ENCODE measurements at places on chromosomes 6 and 20. TPM values are rescaled to one million over a fixed set of nuclear protein-coding genes. Genes with fewer than 3 reads are reported as not detected.

The CGA gene
- not detected for polyA plus RNA-seq

GRCh38 chr6:39055661-39056060, 7.1 kb downstream of the GLP1R start:
- no peaks in the 10 kb centered on the region for H3K36me3 ChIP-seq
- DNase-seq: no peak
- peaks cover 4% of the 10 kb centered on the region for H3K27me3 ChIP-seq
- H3K4me1 ChIP-seq: no peaks in the 10 kb centered on the region
- no peak overlapping the region for H3K4me3 ChIP-seq
- no peak overlapping the region for H3K27ac ChIP-seq

The CRISP2 gene
- polyA plus RNA-seq: not detected

The RNF144B gene
- polyA plus RNA-seq: 3.0 TPM

- no peak overlapping the region for H3K4me3 ChIP-seq
- H3K36me3 ChIP-seq: no peaks in the 10 kb centered on the region
- peaks cover 28% of the 10 kb centered on the region for H3K27me3 ChIP-seq
- DNase-seq: no peak
- H3K27ac ChIP-seq: no peak overlapping the region
- H3K4me1 ChIP-seq: peaks cover 4% of the 10 kb centered on the region
These were observed 995 bp downstream of the RSPO4 start for GRCh38 chr20:1001116-1001515.

- no peak overlapping the region for H3K4me3 ChIP-seq
- peaks cover 5% of the 10 kb centered on the region for H3K4me1 ChIP-seq
- no peaks in the 10 kb centered on the region for H3K36me3 ChIP-seq
- peak overlapping the region; percentile 87 for H3K27ac ChIP-seq
- no peaks in the 10 kb centered on the region for H3K27me3 ChIP-seq
These were observed 102.7 kb downstream of the FIG4 start for GRCh38 chr6:109793792-109794191.

DNA sequence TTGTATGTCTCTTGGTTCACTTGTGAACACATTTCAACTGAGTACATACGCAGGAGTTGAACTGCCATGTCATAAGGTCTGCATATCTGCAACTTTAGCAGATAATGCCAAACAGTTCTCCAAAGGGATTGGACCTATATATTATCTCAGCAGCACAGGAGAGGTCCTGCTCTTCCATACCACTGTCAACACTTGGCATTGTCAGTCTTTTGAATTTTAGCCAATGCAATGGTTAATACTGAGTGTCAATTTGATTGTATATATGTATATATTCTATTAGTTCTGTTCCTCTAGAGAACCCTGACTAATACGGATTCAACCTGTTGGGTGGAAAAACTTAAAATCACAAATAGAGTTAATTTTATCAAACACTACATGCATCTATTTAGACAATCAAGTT, 26.1 kb upstream of the ARHGAP18 start:
- no peaks in the 10 kb centered on the region for H3K36me3 ChIP-seq
- H3K4me3 ChIP-seq: no peak overlapping the region
- DNase-seq: no peak
- H3K27me3 ChIP-seq: no peaks in the 10 kb centered on the region
- no peak overlapping the region for H3K27ac ChIP-seq

DNA sequence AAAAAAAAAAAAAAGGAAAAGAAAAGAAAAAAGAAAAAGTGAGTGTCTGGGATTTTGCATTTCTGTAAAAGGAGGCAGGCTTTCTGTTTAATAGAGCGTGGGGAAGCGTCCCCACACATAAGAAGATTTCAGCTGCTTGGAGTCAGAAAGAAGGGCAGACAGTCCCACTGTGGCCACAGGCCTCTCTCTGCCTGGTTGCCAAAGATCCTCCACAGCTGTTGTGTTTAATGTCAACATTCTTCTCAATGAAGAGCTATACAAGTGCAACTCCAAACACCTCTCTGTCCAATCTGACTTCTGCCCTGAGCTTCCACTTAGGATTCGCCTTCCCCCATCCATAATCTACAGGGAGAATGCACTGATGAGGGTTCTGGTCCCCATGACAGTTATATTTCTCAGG, 64.3 kb upstream of the MLN start:
- no peaks in the 10 kb centered on the region for H3K27me3 ChIP-seq
- no peak for DNase-seq
- H3K4me1 ChIP-seq: no peaks in the 10 kb centered on the region
- H3K27ac ChIP-seq: no peak overlapping the region
- H3K4me3 ChIP-seq: no peak overlapping the region

DNA sequence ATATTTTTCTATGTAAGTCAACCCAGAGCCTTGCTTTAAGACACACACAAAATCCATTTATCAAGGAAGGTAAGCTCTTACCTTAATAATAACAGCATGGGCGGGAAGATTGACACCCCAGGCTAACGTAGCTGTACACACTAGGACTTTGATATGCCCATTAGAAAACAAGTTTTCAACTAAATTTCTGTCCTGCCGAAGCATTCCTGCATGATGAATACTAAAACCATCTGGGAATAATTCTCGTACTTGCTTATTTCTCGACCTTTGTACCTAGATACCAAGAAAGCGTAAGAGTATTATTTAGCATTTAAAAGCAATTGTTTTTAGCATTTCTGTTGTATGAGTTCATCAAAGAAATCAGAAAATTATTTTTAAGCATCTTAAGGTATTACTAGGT, 197.5 kb upstream of the SIM1 start:
- no peak overlapping the region for H3K4me3 ChIP-seq
- peaks cover 1% of the 10 kb centered on the region for H3K36me3 ChIP-seq
- DNase-seq: no peak

GRCh38 chr20:59063358-59064213, 21.0 kb upstream of the PRELID3B start:
- no peaks in the 10 kb centered on the region for H3K4me1 ChIP-seq
- H3K4me3 ChIP-seq: no peak overlapping the region
- H3K27ac ChIP-seq: no peak overlapping the region
- no peaks in the 10 kb centered on the region for H3K36me3 ChIP-seq
- no peak for DNase-seq

DNA sequence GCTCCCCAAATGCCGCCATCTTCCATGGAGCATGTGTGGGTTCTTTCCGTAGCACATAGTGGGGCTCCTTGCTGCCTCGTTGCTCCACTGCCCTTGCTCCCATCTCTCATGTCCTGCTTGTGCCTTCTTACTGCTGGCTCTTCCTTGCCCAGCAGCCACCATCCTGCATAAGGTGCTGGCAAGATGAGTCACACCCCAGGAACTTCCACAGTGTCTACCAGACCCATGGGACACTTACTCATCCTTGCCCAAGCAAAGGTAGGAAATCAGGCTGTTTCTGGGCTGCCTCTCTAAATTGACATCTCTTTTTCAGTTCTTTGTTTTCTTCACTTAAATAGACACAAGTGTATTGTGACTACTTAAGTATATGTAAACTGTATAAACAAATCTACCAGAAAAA, 39.4 kb upstream of the RGS17 start:
- H3K4me1 ChIP-seq: no peaks in the 10 kb centered on the region
- no peak for DNase-seq
- no peaks in the 10 kb centered on the region for H3K36me3 ChIP-seq
- H3K27me3 ChIP-seq: no peaks in the 10 kb centered on the region
- H3K4me3 ChIP-seq: no peak overlapping the region
- no peak overlapping the region for H3K27ac ChIP-seq

GRCh38 chr20:21228511-21228910, 74.6 kb upstream of the XRN2 start:
- no peak overlapping the region for H3K4me3 ChIP-seq
- DNase-seq: peak; percentile 52

DNA sequence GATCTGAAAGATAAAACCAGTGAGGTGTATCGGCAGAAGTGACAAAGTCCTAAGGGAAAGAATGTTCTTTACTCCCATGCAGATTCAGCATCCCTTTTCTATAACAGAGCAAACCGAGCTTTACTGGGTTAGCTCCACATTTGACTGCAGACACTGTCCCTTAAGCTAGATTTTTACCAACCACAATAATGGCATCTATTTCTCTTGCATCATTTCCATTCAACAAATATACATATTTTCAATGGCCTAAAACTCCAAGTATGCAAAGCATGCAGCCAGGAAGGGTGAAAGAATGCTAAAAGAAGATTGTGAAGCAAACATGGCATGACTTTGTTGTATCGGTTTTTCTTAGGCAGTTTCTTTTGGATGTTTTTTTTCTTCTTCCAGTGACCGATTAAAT, 255.4 kb downstream of the OGFRL1 start:
- H3K36me3 ChIP-seq: no peaks in the 10 kb centered on the region
- no peaks in the 10 kb centered on the region for H3K27me3 ChIP-seq
- DNase-seq: no peak
- H3K4me1 ChIP-seq: no peaks in the 10 kb centered on the region
- no peak overlapping the region for H3K4me3 ChIP-seq

DNA sequence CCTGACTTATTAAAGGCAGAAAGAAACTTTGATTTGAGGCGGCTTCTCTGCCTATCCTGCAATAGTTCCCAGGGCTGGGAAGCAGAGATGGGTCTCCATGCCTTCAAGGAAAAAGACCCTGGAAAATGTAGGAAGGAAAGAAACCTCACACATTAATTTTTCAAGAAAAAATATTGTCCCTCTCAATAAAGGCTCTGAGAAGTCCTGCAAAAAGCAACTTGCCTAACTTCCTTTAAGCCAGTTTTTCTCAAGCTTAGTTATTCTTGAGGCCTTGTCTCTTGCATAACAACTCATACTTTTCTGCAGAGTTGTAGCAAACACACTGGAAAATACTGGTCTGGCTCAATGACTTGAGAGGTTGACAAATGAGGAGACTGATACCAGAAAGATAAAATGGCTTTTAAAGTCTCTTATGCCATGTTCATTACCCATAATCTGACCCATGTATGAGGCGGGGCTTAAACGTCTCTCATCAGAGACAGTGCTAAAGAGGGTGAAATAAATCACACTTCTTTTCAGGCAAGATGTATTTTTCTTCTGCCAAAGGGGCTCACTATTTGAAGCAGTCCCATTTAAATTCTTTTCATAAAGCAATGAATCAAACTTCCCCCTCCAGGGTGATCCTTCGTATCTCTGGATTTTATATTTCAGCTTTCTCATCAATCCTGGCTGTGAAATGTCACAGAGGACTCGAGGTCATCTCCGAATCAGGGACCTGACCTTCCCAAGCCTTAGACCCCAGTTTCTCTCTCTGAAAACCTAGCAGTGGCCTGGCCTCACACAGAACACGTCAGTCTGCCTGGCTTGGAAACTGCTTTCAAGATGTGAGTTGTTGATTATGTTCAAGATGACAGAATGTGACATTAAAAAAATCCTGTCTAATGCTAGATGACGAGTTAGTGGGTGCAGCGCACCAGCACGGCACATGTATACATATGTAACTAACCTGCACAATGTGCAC, 82.3 kb upstream of the KCNG1 start:
- peaks cover 4% of the 10 kb centered on the region for H3K27me3 ChIP-seq
- peaks cover 39% of the 10 kb centered on the region for H3K4me1 ChIP-seq
- no peak for DNase-seq
- no peak overlapping the region for H3K27ac ChIP-seq
- H3K4me3 ChIP-seq: no peak overlapping the region

GRCh38 chr20:54194724-54195438, 13.0 kb upstream of the PFDN4 start:
- no peak overlapping the region for H3K27ac ChIP-seq
- DNase-seq: no peak
- H3K4me1 ChIP-seq: no peaks in the 10 kb centered on the region
- H3K36me3 ChIP-seq: no peaks in the 10 kb centered on the region

GRCh38 chr20:51542571-51543421, at the start of gene NFATC2:
NFATC2 (minus strand) TSS chr20:51542719; CDS start chr20:51542499, 220 bp downstream.
- H3K4me3 ChIP-seq: peak within 1 kb of the TSS; percentile 74
- H3K36me3 ChIP-seq: no peaks in the 10 kb centered on the region
- H3K4me1 ChIP-seq: peaks cover 21% of the 10 kb centered on the region
- DNase-seq: peak; percentile 87
- H3K27me3 ChIP-seq: peaks cover 13% of the 10 kb centered on the region

DNA sequence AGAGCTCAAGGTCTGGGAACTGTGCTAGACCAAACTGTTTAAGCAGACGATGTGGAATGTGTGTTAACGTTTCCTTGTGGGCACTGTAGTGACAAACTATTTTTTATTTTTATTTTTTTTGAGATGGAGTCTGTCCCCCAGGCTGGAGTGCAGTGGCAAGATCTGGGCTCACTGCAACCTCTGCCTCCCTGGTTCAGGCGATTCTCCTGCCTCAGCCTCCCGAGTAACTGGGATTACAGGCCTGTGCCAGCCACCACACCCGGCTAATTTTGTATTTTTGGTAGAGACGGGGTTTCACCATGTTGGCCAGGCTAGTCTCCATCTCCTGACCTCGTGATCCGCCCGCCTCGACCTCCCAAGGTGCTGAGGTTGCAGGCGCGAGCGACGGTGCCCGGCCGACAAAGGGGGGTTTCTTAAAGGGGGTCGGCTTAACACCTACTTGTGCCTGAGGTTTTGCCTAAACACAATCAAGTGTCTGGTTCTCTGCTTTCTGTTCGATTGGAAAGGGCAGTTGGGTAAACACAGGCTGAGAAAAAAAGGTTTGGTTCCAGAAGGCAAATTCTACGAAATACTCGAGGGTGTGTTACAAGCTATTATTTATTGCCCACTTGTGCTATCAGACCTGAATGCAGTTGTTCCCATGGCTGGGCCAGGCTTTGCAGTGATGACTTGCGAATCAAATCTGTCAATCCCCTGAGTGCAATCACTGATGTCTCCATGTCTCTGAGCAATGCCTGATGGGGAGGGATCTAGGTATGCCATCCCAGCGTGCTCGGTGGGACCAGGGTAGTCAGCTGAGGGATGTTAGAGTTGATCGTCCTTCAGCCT, 1.3 kb downstream of the NOP56 start:
- H3K4me1 ChIP-seq: peaks cover 19% of the 10 kb centered on the region
- H3K27ac ChIP-seq: peak overlapping the region; percentile 93
- peak overlapping the region; percentile 86 for H3K4me3 ChIP-seq
- no peaks in the 10 kb centered on the region for H3K27me3 ChIP-seq
- peaks cover 49% of the 10 kb centered on the region for H3K36me3 ChIP-seq

- H3K27me3 ChIP-seq: no peaks in the 10 kb centered on the region
- H3K36me3 ChIP-seq: no peaks in the 10 kb centered on the region
- H3K27ac ChIP-seq: no peak overlapping the region
- no peak overlapping the region for H3K4me3 ChIP-seq
- DNase-seq: no peak
These were observed 87.8 kb upstream of the EZR start for GRCh38 chr6:158906926-158907325.

DNA sequence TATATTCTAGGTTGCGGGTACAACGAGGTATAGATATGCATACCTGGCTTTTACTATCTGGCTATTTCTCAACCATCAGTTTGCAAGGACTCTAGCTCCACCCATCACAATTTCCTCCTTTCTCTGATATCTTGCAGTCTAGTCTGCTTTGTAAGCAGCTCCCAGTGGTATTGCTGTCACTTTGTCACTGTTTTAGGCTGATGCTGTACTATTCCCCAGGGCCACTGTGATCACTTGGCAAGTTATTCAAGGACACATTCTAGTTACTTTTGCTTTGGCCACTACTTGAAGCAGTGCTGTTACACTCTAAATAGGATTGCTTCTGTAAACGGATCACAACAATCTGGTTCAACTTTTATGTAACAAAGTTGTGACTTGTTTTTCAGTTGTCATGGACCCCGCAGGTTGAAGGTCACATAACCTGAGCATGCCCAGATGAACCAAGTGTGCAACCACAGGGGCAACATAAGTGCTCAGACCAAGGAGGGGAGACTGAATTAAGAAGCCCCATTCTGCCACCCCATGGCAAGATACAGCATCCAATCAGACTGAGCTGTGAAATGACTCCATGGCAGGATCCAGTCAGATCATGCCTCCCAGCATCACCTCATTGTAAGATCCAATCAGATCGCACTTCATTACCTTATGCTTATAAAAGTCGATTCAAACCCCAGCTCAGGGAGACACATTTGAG, 588.4 kb upstream of the CITED2 start:
- no peak overlapping the region for H3K27ac ChIP-seq
- no peaks in the 10 kb centered on the region for H3K27me3 ChIP-seq
- no peaks in the 10 kb centered on the region for H3K4me1 ChIP-seq
